Heart right ventricle (tissue), 16 donors: ENCODE measurements at places on chromosomes 4 and X. TPM values are rescaled to one million over a fixed set of nuclear protein-coding genes. Genes with fewer than 3 reads are reported as not detected.

DNA sequence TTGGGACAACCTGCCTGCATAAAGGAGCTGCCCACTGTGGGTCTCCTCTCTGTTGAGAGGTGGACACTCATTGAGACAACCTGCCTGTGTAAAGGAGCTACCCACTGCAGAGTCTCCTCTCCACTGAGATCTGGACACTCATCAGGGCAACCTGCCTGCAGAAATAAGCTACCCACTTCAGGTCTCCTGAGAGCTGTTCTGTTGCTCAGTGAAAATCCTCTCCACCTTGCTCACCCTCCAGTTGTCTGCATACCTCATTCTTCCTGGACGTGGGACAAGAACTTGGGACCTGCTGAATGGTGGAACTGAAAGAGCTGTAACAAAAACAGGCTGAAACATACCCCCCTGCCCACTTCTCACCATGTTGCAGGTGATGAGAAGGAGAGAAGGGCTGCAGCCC lies 59.9 kb upstream of the CDKN2AIP start:
- H3K4me1 ChIP-seq: no peaks in the 10 kb centered on the region
- DNase-seq: no peak
- H3K4me3 ChIP-seq: no peak overlapping the region
- H3K27ac ChIP-seq: no peak overlapping the region
- H3K36me3 ChIP-seq: no peaks in the 10 kb centered on the region

- H3K4me1 ChIP-seq: peaks cover 28% of the 10 kb centered on the region
- H3K27ac ChIP-seq: peak overlapping the region; percentile 59
- H3K36me3 ChIP-seq: no peaks in the 10 kb centered on the region
- DNase-seq: peak; percentile 5
Observed at GRCh38 chr4:19580095-19580494, 671.6 kb upstream of the SLIT2 start.

- no peaks in the 10 kb centered on the region for H3K27me3 ChIP-seq
- no peak within 1 kb of the TSS for H3K27ac ChIP-seq
- no peak for DNase-seq
- H3K4me3 ChIP-seq: no peak within 1 kb of the TSS
- no peaks in the 10 kb centered on the region for H3K4me1 ChIP-seq
- no peaks in the 10 kb centered on the region for H3K36me3 ChIP-seq
Observed at GRCh38 chrX:52811065-52811625, at the start of gene XAGE5. Gene XAGE5 (plus strand): TSS chrX:52811287. CDS start chrX:52812567, 1,280 bp downstream.

DNA sequence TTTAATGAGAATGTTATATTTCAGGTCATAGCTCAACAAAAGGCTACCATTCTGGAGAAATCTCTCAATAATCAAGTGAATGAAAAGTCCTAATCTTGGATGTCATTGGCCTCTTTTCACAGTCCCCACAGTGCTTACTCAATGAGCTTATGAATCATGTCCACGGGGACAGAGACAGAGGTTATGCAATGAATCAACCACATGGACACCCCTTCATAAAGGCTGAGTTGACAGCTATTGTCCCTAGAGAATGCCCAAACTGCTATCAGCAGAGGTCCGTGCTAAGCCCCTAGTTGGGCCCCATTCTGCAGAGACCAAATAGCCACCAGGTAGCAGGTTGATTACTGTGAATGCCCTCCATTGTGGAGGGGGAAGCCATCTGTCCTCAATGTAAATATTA lies 158.1 kb downstream of the LHFPL1 start:
- no peaks in the 10 kb centered on the region for H3K27me3 ChIP-seq
- no peak overlapping the region for H3K4me3 ChIP-seq
- H3K27ac ChIP-seq: no peak overlapping the region
- no peaks in the 10 kb centered on the region for H3K36me3 ChIP-seq
- DNase-seq: no peak

DNA sequence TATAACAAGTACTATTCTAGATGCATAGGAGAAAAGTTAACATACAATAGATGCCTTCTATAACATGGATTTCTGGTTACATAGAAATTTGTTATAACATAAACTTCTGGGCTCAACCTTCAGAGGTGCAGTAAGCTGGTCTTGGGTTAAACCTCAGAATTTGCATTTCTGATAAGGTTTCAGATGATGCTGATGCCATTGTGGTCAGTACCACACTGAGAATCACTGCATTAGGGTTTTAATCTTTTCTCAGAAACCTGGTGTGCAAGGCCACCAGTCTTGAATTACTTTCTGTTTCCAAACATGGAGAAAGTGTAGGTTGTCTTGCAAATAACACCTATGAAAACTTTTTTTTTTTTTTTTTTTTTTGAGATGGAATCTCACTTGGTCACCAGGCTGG lies 146.2 kb downstream of the SPOCK3 start:
- H3K27ac ChIP-seq: no peak overlapping the region
- H3K4me3 ChIP-seq: no peak overlapping the region
- no peaks in the 10 kb centered on the region for H3K36me3 ChIP-seq
- no peaks in the 10 kb centered on the region for H3K4me1 ChIP-seq

- DNase-seq: peak; percentile 7
- H3K4me3 ChIP-seq: no peak overlapping the region
- no peaks in the 10 kb centered on the region for H3K27me3 ChIP-seq
- H3K27ac ChIP-seq: no peak overlapping the region
- no peaks in the 10 kb centered on the region for H3K4me1 ChIP-seq
- no peaks in the 10 kb centered on the region for H3K36me3 ChIP-seq
Observed at GRCh38 chr4:14719053-14719452, 283.2 kb upstream of the CPEB2 start.

DNA sequence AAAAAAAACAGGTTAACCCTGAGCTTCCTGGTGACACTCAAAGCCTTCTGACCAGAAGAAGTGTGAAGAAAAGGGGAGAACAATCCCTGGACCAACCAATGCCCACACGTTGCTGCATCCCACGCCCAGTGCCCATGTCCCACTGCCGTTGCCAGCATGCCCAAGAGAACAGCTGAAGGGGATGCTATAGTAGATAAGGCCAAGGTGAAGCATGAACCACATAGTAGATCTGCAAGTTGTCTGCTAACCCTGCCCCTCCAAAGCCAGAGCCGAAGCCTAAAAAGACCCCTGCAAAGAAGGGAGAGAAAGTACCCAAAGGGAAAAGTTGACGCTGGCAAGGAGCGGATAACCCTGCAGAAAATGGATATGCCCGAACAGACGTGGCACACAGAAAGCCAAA lies 11.3 kb upstream of the CD38 start:
- no peaks in the 10 kb centered on the region for H3K27me3 ChIP-seq
- DNase-seq: no peak
- no peak overlapping the region for H3K4me3 ChIP-seq
- no peak overlapping the region for H3K27ac ChIP-seq
- H3K4me1 ChIP-seq: no peaks in the 10 kb centered on the region

GRCh38 chr4:69025191-69025998 lies 70.9 kb upstream of the UGT2B7 start:
- H3K27ac ChIP-seq: no peak overlapping the region
- no peaks in the 10 kb centered on the region for H3K27me3 ChIP-seq
- no peaks in the 10 kb centered on the region for H3K36me3 ChIP-seq
- no peak for DNase-seq
- H3K4me3 ChIP-seq: no peak overlapping the region

DNA sequence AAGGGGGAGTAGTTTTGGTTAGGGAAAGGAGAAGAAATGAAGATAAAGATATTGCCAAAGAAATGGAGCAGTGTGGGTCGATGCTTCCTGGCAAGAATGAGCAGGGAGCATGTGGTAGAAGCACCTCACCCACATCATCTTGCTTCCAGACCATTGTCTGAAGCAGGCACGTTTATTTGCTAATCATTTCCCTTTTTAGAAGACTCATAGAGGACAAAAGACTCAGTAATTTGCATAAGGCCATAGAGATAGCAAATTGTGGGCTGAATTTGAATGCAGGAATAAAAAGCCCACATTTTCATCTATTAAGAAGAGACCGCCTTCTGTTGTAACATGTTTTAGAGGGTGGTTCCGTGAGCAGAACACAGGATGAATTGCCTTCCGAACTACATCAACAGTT lies 275.2 kb upstream of the FAT4 start:
- DNase-seq: no peak
- no peaks in the 10 kb centered on the region for H3K27me3 ChIP-seq
- H3K36me3 ChIP-seq: no peaks in the 10 kb centered on the region
- no peak overlapping the region for H3K4me3 ChIP-seq

GRCh38 chrX:123803331-123803983 lies 56.4 kb upstream of the XIAP start:
- H3K4me1 ChIP-seq: no peaks in the 10 kb centered on the region
- no peaks in the 10 kb centered on the region for H3K27me3 ChIP-seq
- H3K4me3 ChIP-seq: no peak overlapping the region
- H3K27ac ChIP-seq: peak overlapping the region; percentile 27

- H3K4me1 ChIP-seq: no peaks in the 10 kb centered on the region
- H3K4me3 ChIP-seq: no peak overlapping the region
- no peak for DNase-seq
Observed at GRCh38 chrX:153408221-153408721, 3.0 kb upstream of the ZFP92 start.

DNA sequence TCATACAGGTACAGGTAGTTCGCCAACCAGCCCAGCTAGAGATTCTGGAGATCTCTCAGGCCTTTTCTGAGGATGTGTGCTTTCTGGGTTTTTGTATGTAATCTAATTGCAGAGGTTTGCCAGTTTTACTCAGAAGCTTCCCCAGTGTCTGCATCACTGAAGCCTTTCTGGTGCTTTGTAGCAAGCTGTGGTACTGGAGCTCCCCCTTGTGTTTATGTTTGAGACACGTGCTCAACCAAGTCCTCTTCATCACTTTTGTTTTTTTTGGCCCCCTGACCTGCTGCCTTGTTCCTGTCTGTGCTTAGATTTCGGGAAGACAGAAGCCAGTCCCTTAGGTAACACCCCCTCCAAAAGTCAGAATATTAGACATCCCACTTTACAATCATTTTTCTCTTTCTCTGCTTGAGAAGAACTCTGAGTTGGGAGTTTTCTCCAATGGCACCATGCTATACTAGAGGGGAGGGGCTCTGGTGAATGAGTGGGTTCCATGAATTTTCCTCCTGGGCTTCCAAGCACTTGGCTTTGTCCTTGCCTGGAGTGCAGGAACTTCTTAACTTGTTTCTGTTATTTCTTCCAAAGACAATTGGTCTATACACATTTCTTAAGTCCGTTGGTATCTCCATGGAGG lies 128.4 kb upstream of the TBC1D9 start:
- no peaks in the 10 kb centered on the region for H3K27me3 ChIP-seq
- H3K4me1 ChIP-seq: peaks cover 10% of the 10 kb centered on the region
- H3K36me3 ChIP-seq: no peaks in the 10 kb centered on the region
- no peak overlapping the region for H3K27ac ChIP-seq

GRCh38 chrX:155061760-155062159 lies 9.2 kb downstream of the CMC4 start:
- H3K27ac ChIP-seq: no peak overlapping the region
- H3K4me1 ChIP-seq: peaks cover 4% of the 10 kb centered on the region
- no peak overlapping the region for H3K4me3 ChIP-seq
- DNase-seq: peak; percentile 12
- no peaks in the 10 kb centered on the region for H3K27me3 ChIP-seq

- H3K4me3 ChIP-seq: peak overlapping the region; percentile 60
- H3K27ac ChIP-seq: peak overlapping the region; percentile 61
- H3K27me3 ChIP-seq: no peaks in the 10 kb centered on the region
- peaks cover 19% of the 10 kb centered on the region for H3K4me1 ChIP-seq
Observed at GRCh38 chrX:118975831-118976598, 1.6 kb downstream of the LONRF3 start.

DNA sequence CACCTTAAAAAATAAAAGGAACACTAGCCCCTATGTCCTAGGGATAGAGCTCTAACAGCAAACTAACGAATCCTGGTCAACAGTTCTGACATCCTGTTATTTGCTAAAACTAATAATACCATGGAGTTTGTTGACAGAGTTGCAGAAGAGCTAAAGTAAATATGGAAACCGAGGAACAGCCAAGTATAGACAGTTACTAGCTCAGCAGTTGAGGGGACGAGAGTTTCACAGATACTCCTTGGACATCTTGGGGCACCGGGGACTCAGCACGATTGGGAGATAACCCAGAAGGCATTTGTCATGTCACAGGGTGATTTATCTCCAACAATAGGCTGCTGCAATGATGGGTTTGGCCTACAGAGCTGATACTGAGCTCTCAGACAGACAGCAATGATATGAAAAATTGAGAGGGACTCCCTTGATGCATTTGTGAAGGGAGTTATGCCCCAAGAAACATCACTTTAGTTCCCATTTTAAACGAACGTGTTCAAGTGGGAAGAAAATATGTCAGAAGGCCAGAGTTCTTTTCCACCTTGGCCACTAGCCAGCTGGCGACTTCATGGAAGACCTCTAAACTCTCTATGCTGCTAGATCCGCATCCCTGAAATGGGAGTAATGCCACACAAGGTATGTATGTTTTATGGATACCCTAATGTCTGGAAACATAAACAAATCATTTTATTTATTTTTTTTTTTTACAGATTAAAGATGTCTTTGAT lies 48.6 kb downstream of the TSC22D3 start:
- DNase-seq: no peak
- no peak overlapping the region for H3K27ac ChIP-seq

GRCh38 chr4:23348789-23349498 lies 540.9 kb downstream of the PPARGC1A start:
- no peaks in the 10 kb centered on the region for H3K36me3 ChIP-seq
- no peaks in the 10 kb centered on the region for H3K4me1 ChIP-seq
- H3K27ac ChIP-seq: no peak overlapping the region

DNA sequence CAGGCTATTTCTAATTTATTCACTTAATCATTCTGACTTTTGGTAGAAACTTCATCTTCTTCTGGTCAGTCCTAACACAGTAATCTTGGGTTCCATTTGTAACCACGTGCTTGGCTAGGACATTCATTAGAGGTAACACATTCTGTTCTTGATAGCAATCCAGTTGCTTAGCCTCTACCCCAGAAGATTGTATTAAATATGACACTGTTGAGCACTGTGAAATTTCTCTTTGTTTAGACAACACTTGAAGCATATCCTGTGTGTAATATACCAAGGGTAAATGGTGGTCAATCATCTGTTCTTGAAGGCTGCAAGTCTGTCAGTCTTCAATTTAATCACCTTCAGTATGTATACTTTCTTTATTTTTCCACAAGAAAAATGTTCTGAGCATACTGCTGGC lies 523.0 kb downstream of the ANKRD50 start:
- H3K4me1 ChIP-seq: no peaks in the 10 kb centered on the region
- DNase-seq: no peak
- no peaks in the 10 kb centered on the region for H3K27me3 ChIP-seq
- H3K27ac ChIP-seq: no peak overlapping the region

Gene GC
- total RNA-seq: not detected

Gene ZAR1
- not detected for total RNA-seq

Gene TRIM61
- 2.2 TPM for total RNA-seq

Gene PRRG1
- 13.8 TPM for total RNA-seq

Gene MAGEA11
- not detected for total RNA-seq

Gene STX18
- total RNA-seq: 19.8 TPM

Gene TENM3
- total RNA-seq: 6.1 TPM

Gene ATP1B4
- total RNA-seq: not detected
